ENCODE measurements at places on chromosomes 13 and 19.

- DNase-seq, result no peak
These were observed 87.8 kb downstream of the KLF12 start for GRCh38 chr13:74046431-74046830.

DNA sequence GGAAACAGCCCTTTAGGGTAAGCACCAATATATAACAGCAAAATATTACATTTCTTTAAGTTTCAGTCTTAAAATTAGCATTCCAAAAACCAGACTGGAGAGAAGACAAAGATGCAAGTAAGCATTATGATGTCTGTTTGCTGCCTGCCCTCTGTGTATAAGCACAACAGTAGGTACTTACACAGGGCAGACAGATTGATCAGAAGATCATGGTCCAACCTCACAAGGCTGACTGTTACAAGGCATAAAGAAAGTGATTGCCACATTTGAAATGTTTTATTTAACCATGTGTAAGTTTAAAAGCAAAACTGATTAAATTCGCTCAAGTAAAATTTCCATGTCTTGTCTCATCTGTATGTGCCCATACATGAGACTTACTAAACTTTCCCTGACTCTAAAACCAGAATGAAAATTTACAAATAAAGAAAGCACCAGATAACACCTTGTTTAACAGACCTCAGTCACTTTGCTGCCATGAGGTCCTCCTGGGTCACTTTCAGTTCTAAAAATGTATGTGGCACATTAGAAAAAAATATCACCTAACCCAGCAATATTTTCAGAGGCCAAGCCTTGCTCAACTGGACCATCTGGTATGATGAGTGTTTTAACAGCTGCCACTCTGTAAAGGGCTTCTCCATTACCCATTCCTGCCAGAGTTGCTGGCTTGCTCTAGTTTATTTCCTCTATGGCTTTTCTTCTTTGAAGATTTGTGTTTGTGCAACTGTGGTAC, 297.0 kb downstream of the RBM26 start:
- DNase-seq, result no peak

DNA sequence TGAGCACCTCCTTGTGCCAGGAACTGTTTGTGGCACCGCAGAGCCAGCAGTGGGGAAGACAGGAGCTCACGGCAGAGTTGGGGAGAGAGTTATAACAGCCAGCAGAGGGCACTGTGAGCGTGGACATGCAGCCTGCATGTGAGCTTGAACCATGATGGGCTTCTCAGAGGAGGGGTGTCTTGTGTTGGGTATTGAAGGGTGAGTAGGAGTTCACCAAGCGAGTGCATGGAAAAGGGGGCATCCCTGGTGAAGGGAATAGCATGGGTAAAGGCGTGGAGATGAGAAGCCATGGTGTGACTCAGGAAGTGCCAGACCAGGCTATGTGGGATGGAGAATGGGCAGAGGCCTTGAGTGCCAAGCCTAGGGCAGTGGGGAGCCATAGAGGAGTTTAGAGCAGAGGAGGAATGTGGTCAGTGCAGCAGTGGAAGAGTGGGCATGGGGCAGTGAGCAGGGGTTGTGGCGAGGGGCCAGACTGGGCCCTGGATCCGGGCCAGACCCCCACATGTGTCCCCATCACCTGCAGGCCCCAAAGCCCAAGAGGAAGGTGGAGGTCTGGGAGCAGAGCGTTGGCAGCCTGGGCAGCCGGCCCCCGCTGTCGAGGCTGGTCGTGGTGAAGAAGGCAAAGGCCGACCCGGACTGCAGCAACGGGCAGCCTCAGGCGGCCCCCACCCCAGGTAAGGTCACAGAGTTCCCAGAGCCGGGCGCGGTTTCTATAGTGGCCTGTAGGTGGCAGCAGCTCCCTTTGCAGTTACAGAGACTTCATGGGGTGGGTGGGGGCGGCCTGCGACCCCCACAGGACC, 11.8 kb upstream of the SHD start:
- peak; percentile 20 for DNase-seq

GRCh38 chr13:33052506-33053280, 36.5 kb downstream of the KL start:
- no peak for DNase-seq

DNA sequence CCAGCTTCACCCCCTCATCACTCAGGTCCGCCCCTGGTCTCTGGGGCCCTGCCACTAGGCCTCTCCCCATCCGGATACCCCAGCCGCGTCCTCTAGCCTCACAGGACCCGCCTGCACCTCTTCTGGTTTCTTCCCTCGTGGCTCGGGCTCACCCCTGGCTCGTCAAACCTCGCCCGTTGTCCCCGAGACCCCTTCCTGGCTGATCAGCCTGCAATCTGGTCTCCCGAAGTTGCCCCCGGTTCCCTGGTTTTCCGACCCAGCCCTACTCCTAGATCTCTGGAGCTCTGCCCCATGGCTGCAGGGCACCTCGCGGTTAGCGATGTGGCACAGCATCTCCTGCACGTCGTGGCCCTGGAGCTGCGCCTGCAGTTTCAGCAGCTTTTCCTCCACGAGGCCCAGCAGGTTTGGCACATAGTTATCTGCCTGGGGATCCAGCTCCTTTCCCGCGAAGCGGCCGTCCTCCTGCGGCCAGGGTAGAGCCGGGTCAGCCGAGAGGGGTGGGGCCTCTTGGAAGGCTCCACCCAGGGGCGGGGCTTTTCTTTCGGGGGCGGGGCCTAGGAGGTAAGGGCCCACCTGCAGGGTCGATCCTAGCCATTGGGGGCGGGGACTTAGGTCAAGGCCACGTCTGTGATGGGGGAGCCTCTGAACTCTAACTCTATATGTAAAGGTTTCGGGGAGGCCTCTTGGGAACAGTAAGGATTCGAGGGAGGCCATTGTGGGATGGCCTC, 2.4 kb upstream of the RGL3 start:
- DNase-seq, result no peak

DNA sequence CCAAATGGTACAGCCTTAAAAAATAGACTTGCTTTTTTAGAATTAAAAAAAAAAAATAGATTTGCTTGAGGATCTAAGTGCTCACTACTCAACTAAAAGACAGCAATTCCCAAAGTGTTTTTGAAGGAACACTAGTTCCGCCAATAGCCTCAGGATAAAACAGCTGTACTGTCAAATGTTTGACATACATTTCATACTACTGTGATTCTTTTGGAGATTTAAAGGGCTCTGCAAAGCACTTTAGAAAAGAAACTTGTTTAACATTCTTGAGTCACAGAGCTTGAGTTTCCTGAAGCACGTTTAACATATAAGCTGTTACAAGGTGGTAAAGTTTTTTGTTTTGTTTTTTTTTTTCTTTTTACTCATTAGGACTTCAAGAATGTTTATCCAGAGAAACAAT, 23.1 kb upstream of the KLF5 start:
- DNase-seq, result no peak

DNA sequence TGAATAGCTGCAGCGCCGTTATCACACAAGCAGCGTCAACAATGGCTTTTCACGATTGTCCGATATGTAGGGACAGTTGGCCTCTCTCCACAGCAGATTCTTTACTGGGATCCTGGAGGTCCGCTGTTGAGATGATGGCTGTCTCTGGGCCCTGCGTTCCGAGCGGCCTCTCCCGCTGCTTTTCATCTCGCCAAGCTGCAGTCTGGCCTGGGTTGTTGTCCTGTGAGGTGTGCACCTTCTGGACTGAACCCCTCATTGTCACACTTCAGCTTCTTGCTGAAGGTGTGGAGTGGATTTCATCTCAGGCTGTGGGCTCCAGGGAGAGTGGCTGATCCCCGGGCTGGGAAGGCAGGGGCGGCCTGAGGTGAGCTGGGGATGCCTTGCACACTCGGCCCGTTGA, 9.6 kb downstream of the UPF1 start:
- no peak for DNase-seq

Measured in stimulated activated CD8-positive, alpha-beta memory T cell treated with anti-CD3 and anti-CD28 coated beads, Interleukin-7, amount 100 ng/mL, for 1 hour (primary cell).